ENCODE measurements at places on chromosomes 2 and 18.
A peak's percentile ranks its signal among the peaks of the same experiment; 100 is the strongest.

DNA sequence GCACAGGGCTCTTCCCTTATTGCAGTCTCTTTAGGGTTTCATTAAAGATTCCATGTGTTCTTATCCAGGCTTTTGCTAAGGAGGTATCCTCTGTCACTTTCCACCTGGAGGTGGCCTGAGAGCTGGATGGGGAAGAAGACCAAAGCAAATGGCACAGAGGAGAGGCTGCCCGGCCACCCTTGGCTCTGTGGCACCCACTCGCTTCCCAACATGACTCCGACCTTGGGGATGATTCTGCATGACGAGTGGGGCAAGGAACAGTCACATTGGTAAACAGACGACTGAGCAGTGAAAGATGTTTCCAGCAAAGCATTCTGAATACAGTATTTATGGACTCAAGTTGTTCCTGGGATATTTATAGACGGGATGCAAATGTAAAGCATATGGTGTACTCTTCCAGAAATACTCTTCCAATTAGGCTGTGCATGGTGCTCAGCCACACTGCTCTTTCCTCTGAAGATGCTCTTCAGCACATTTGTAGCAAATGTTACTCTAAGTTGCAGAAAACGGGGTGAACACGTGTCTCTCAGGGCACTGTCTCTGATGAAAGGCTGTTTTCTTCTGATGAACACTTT lies 377.1 kb upstream of the HS6ST1 start:
- DNase-seq, result no peak

GRCh38 chr2:203535078-203535783 lies at the start of gene RAPH1:
RAPH1 (minus strand) TSS chr2:203535301; CDS start chr2:203495353, 39,948 bp downstream.
- DNase-seq, result peak; percentile 58

DNA sequence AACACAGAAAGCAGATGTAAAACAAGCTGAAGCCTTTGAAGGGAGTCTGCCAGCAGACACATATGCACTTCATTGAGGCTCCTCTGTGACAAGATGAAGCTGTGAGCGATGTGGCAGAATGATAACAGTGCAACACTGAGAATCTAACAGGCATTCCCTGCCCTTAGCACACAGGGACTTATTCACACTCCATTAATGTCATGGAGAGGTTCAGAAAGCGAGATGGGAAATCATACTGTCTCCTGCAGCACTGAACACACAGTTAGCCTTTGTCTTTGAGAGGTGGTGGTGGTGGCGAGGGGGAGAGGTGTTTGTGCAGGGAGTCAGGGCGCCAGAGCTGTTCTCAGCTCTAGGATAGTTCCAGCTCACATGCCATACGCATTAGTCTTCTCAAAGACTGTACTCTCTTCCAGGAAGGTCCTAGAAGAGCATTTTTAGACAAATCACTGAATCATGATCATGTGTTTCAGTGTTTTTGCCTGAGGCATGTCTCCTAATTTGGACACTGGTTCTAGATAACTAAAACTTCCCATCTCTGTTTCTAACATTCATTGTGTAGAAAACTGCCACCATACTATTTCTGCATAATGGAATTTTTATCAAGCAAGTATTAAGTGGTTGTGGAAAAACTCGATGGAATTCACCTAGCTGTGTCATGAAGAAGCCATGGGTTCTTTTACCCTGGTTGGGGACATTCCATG lies 93.5 kb upstream of the ITGB6 start:
- no peak for DNase-seq

DNA sequence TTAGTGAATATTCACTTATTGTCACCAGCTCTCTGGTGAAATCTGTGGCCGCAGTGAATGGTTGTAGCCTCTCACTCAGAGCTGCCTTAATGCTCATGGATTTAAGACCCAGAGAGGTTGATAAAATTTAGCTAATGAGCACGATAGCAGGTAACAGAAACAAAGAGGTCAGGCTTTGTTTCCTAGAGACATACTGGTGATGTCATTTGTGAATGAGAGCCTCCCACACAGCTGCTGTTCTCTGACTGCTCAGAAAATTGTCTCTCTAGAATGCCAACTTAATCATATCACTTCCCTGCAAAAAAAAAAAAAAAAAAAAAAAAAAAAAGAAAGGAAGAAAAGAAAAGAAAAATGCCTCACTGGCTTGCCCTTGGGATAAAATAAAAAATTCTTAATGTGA lies 411.7 kb upstream of the MYT1L start:
- DNase-seq, result no peak

GRCh38 chr2:212337486-212338343 lies 200.9 kb downstream of the ERBB4 start:
- DNase-seq, result no peak

DNA sequence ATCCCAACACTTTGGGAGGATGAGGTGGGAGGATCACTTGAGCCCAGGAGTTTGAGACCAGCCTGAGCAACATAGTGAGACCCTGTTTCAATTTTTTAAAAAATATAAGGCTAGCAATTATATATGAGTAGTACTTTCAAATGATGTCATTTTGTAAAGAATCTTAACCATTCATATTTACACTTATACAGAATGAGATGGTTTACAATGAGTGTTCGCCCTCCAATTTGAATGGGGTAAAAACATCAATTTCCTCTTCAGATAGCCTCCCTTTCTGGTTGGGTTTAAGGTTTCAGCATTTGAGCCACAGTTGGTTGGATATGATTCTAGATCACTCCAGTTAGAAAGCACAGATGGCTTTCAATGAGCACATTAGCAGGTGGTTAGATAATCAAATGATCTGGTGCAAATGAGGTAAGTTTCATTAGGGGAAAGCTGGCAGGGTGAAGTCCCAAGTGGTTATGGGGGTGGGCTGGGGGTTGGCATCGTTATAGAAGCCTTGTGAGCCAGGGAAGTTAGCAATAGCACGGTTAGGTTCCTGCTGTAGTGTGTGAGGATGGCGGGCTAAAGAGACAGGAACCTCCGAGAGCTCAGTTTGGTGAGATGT lies 63.9 kb downstream of the TRPM8 start:
- DNase-seq, result no peak

DNA sequence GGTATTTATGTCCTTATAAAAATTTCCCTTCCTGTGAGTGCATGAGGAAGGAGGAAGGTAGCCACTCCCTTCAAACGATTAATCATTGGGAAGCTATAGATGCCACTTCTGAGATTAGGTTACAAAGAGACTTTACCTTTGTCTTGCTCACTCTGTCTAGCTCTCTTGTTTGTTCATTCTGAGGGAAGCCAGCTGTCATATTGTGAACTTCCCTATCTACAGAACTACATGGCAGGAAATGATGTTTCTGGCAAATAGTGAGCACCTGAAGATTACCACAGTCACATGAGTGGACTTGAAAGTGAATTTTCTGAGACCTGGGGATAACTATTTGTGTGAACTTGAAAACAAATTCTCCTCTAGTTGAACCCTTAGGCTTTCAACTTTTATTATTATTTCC lies 776.8 kb downstream of the CCDC85A start:
- DNase-seq, result no peak

- DNase-seq, result no peak
Observed at GRCh38 chr2:85076618-85077274, 56.4 kb upstream of the TCF7L1 start.

Data from stimulated activated CD4-positive, alpha-beta T cell treated with anti-CD3 and anti-CD28 coated beads, Interleukin-15, amount 100 ng/mL, for 48 hours (primary cell).